Lung (tissue), 17 donors: ENCODE measurements at places on chromosomes 6 and 20. TPM values are rescaled to one million over a fixed set of nuclear protein-coding genes. Genes with fewer than 3 reads are reported as not detected.

The CAPN11 gene
- total RNA-seq = not detected

- no peak for DNase-seq
Observed at GRCh38 chr6:36577301-36577700, 16.9 kb upstream of the SRSF3 start.

The POFUT1 gene
- 37.1 TPM for total RNA-seq

DNA sequence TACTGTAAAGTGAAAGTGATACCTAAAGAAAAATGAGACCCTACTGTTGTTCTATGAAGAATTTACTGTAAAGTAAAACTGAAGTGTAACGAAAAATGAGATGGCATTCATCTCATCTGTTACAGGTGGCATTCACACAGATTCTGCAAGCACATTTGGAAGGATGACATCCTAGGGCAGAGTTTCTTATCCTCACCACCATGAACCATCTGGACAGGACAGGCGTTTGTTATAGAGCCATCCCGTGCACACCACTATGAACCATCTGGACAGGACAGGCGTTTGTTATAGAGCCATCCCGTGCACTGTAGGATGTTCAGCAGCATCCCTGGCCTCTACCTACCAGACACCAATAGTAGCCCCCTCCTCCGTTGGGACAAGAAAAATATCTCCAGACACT lies 294.8 kb downstream of the GMDS start:
- DNase-seq = no peak

The BAG2 gene
- 6.9 TPM for total RNA-seq

- DNase-seq = no peak
Observed at GRCh38 chr6:35426074-35426473, 26.1 kb upstream of the FANCE start.

DNA sequence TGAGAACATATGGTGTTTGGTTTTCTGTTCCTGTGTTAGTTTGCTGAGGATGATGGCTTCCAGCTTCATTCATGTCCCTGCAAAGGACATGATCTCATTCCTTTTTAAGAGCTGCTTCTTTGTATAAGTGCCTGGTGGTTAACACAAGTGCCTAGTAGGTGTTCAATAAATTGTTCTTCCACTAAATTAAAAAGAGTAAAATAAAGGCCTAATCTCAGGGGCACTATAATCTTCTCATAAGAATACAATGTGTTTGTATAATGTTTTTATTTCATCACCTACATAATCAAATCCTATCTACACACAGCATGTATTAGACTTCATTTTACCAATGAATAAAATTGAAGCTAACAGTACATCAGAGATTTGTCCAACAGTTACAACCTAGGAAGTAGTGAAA lies 252.7 kb downstream of the KHDC1L start:
- DNase-seq = no peak

DNA sequence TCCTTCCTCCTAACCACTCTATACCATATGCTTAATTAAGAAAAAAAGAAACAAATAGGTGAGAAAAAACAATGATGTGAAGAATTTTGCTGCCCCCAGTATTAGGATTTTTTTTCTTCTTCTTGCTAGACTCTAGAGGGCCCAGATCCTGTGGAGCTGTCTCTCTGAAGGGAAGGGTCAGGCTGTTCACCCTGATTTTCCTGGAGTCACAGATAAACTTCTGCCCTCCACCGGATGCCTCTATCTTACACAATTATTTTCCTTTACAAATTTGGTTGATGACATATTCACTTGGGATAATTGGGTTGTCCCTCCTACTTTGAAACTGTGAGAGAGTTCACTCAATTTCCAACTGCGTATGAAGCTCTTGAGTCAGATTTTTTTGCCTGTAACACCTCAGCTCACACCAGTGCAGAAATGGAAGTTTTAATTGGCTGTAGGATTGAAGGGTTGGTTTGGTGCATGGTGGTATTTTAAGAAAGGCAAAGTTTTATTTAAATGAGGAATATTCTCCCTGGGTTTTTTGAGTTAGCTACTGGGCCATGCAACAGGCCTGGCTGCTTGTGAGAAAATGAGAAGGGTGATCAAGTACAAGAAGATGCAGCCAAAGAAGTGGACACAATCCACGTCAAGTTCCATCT lies 73.7 kb upstream of the ESR1 start:
- no peak for DNase-seq

- DNase-seq = peak; percentile 86
Observed at GRCh38 chr6:112802144-112802543, 455.0 kb downstream of the RFPL4B start.

The NKX2-2 gene
- not detected for total RNA-seq

- DNase-seq = no peak
Observed at GRCh38 chr6:78607189-78607588, 260.2 kb upstream of the IRAK1BP1 start.

DNA sequence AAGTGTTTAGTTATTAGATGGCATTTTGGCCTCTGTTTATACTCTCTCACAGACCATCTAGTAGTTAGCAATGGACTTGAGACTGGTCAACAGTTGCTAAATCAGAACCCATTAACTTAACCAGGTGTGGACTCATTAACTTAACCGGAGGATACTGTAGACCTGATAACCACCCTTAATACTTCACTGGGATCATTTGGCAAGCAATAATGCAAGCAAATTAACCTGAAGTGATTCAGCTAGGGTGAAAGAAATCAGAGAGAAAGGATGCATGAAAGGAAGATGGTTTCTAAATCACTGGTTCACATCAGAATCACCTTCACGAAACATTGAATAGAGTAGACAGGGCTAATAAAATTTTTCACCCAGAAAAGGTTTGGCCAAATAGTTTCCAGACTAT lies 73.3 kb downstream of the TMEM244 start:
- DNase-seq = no peak

The RCAN2 gene
- total RNA-seq = 16.7 TPM

- no peak for DNase-seq
Observed at GRCh38 chr20:42914302-42914701, 275.4 kb downstream of the PTPRT start.

The LCA5 gene
- total RNA-seq = 7.7 TPM

GRCh38 chr6:56311061-56311460 lies 63.7 kb upstream of the COL21A1 start:
- DNase-seq = peak; percentile 82

The ENTPD6 gene
- total RNA-seq = 33.8 TPM

DNA sequence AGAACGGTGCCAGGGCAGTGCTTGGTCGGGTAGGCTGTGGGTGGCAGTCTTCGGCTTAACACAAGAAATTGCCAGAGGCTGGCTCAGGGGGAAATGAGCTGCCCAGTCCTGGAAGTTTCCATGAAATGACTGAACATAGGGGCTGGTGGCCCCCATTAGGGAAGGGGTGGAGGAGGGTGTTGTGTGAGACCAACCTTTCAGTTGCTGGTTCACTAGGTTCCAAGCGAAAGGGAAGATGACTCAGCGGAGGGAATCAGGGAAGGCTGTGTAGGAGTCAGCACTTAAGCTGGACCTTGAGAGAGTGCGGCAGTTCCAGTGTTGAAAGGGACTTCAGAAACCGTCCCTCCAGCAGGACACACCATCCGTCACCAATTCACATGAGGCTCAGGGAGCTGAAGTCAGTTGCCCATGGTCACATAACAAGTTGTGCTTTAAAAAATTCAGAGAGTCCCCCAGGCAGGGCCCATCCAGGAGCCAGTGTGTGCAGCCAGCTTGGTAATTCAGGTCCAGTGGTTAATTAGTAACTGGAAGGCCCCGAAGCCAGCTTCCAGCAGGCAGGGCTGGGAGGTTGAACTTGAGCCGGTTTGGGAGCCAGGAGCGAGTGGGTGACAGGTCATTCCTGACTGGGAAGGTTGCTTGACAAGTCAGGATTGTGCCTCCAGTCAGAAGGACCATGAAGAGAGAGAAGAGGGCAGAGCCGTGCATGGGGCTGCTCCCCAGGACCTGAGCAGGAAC lies at the start of gene SGK2:
SGK2 (plus strand) TSS at position 616 of the 735 bp plus-strand sequence. CDS start 7,469 bp downstream, outside the sequence.
- peak; percentile 70 for DNase-seq

The CDH4 gene
- total RNA-seq = 2.1 TPM

The TRIM38 gene
- 12.7 TPM for total RNA-seq

DNA sequence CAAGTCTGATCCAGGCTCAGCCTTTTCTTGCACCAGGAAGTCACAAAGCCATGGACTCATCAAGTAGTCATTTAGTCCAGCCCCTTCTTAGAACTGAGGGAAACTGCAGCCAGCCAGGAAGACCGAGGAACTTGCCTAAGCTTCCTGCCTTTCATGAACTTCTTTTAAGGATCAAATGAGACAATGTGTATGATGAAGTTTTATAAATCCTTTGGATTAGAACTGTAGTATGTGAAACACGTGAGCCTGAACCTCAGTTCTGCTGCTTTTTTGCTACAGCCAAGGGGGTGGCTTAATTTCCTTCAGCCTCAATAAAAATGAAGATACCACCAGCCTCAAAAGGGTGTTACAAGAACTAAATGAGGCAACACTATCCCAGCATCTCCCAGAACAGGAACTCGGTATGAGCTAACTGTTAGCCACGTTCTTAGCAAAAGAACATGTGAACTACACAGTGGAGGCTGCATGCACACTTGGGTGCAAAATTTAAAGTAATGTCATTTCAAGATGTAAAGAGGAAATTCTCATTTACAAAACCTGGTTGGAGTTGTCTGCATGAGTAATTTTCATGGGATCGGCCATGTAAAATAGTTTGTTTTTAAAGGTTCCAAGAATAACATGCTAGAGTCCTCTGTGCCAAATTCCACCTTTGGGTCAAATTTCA lies 76.0 kb upstream of the TBC1D7 start:
- DNase-seq = no peak

- no peak for DNase-seq
Observed at GRCh38 chr20:51310216-51310615, 232.3 kb downstream of the NFATC2 start.

The ZC3H12D gene
- 4.7 TPM for total RNA-seq

GRCh38 chr20:34389206-34389953 lies 26.3 kb downstream of the ITCH start:
- no peak for DNase-seq

GRCh38 chr6:31723245-31723979 lies at the start of gene MPIG6B:
TSS of gene MPIG6B (plus strand) at chr6:31723373. CDS start at chr6:31723384, 11 bp downstream.
- no peak for DNase-seq

DNA sequence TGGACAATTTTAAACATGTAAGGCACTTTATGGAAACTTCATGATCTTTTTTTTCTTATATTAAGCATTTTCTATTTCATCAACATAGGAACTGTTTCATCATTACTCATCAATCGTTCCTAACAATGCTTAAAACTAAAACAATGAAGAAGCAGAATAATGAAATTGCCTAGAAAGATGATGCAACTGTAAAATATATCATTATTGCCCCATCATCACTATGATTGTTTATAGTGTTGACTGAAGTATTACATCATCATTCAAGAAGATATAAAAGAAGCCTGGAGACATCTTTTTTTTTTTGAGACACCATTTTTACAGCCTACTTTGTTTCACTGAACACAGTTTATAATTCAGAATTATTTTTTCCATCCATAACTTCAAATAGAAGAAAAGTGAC lies 147.2 kb downstream of the TRDN start:
- DNase-seq = no peak

DNA sequence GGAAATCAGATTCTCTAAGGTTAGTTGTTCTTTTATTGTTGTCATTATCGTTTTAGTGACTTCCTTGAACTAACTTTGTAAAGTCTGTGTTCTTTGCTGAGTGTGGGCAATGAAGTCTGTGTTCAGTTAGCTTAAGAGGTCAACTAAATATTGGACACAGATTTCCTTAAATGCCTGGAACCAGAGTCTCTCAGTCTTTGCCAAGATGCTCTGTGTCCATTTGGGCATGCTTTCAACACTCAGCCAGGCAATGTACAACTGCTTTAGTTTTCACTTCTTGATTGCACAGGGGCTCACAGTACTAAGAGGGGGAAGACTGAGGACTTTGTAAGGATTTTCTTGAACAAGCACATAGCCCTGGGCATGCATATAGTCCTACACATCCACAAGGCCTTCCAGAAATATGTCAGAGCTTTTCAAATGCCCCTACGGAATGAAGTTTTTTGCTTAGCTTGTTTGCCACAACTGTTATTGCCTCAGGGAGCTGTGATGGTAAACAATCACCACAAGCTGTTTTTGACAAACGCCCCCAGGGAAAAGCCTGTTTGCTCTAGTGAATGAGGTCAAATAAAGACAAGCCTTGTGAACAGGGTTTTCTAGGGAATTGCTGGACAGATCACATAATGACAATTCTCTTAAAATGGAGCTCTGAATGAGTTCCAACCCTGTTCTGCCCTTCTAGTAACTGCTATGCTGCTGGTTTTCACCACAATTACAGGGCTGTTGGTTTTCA lies 82.5 kb downstream of the B3GAT2 start:
- DNase-seq = peak; percentile 16

The LGSN gene
- total RNA-seq = 1.5 TPM

DNA sequence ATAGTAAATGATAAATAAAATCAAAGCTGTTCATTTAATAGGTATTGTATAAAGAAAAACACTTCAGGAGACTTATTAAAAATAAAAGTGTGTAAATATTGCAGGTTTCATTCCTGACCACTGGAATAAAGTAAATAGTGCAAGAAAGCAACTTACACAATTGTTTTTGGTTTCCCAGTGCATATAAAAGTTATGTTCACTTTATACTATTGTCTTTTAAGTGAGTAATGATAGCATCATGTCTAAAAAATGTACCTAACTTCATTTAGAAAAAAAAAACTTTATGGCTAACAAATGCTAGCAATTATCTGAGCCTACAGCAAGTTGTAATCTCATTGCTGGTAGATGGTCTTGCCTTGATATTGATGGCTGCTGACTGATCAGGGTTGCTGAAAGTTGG lies 726.6 kb upstream of the POU3F2 start:
- DNase-seq = no peak

DNA sequence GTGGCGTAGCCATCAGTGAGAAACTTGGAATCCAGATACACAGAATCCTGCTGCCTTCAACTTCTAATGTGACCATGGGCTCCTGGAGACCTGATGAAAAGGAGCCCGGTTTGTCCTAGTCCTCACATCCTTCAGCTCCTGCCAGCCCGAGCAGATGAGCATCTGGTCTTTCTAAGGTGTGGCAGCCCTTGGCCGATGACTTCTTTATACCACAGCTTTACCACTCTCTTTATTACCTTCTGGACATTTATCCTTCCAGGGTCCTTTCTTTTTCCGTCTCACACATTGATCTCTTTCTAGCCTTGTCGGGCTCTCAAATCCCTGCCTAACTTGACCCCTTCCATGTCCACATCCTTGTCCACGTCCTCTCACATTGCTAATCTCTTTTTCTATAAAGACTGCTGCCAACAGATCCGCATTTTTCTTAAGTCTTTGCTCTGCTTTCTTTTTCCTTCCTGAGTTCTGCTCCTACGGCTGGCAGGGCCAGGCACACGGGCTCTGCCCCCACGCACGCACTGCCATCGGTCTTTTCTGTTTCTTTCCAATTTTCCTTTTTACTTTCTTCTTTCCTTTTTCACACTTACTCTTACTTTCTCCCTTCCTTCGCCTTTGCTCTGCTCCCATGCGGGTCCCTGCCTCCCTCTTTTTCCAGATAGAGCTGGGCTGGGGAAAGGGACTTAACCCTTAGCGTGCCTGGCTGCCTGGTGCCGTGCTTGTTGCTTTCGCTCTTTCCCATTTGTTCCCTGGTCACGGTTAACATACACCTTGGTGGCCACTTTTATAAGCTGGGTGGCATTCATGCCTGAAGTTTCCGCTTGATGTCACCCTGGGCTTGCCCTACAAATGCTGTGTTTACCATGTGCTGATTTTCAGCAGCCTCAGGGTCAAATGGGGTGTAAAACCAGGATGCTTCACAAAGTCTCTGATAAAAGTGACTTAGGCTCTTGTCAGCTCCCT lies 9.4 kb upstream of the GMPR start:
- DNase-seq = no peak
